ENCODE measurements at places on chromosomes 2 and 18. TPM values are rescaled to one million over a fixed set of nuclear protein-coding genes. Genes with fewer than 3 reads are reported as not detected.
A peak's percentile ranks its signal among the peaks of the same experiment; 100 is the strongest.

ALPI gene
- not detected for total RNA-seq

PRSS56 gene
- not detected for total RNA-seq

ID2 gene
- 11.9 TPM for total RNA-seq

KATNAL2 gene
- total RNA-seq, result 7.1 TPM

ASB18 gene
- not detected for total RNA-seq

SGPP2 gene
- total RNA-seq, result not detected

FLACC1 gene
- 2.1 TPM for total RNA-seq

CREG2 gene
- not detected for total RNA-seq

SP5 gene
- total RNA-seq, result not detected

- DNase-seq, result no peak
Measured at GRCh38 chr18:76874642-76875389, 52.5 kb downstream of the ZNF236 start.

DNA sequence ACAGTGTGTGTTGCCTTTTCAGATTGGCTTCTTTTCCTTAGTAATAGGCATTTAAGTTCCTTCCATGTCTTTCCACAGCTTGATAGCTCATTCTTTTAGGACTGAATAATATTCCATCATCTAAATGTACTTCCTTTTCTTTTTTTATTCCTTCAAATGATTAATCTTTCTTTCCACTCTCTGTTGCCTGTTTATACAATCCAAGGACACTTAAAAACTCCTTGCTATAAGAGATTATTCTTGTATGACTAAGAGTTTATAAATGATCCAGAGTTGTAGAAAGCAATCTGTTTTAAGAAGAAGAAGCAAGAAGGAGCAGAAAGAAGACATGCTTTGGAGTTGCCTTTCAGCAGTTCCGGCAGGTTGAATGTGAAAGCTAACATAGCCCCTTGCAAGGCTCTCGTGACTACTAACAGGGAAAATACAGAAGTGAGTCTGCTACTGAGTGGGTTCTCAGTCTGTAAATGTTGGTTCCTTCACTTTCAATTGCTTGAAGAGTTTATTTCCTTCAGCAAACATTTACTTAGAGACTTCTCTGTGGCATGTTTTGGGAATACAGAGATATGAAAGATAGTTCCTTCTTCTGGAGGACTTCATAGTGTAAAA is 123.0 kb downstream of the PMAIP1 start:
- DNase-seq, result no peak

- no peak for DNase-seq
Measured at GRCh38 chr2:138364554-138365162, 136.9 kb upstream of the SPOPL start.

DNA sequence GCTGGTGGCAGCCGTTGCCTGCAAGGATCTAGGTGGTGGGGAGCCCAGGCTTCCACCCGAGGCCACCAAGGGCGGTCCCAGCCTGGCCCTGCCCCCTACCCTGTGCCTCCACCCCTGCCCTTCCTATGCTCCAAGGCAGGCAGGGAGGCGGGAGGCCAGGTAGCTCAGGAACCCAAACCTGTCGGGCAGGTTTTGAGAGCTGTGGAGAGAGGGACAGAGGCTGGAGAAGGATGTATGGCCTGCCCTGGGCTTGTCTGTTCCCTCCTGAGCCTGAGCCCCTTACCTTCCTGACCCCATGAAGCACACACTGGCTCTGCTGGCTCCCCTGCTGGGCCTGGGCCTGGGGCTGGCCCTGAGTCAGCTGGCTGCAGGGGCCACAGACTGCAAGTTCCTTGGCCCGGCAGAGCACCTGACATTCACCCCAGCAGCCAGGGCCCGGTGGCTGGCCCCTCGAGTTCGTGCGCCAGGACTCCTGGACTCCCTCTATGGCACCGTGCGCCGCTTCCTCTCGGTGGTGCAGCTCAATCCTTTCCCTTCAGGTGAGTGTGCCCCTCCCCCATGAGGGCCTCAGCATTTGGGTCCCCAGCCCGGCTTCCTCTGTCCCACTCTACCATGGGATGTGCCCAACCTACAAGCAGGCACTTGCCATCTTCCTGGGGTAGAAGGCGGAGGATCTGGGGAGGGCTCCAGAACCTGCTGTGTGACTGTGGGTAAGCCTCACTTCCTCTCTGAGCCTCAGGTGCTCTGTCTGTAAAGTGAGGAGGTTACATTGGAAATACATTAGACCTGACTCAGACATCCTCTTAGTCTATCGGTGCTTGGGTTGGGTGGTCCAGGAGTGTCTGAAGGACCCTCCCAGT is at the start of gene PROM2:
TSS of gene PROM2 (plus strand) at position 159 of the 860 bp plus-strand sequence. CDS start at position 296, 137 bp downstream.
- peak; percentile 79 for DNase-seq

DNA sequence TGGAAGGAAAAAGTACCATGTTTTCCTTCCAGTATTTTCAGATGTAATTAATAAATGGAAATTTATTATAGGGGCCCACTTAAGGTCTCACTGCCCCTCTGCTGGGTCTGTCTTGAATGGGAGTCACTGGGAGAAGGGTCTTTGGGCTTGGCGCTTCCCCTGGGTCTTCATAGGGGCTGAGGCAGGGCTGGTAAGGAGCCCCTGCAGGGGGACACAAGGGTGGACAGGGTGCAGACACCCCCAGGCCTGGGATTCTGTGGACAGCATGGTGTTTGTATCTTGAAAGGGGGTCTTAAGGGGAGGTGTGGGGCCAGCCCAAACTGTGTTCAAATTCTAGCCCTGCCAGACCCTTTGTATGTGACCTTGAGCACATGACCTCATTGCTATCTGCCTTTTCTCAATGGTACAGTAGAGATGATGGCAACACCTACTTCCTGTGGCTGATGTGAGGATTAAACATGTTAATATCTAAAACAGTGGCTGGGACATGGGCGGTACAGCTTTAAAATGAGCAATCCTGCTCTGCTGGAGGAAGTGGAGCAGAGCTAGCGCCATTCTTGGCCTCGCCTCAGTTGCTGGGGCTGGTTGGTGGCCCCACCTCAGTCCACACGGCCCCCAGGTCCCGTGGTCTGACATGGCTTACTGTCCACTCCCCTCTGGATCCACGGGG is 71.6 kb downstream of the GNAL start:
- no peak for DNase-seq

GRCh38 chr2:85724731-85725181 is 29.0 kb upstream of the ATOH8 start:
- no peak for DNase-seq

DNA sequence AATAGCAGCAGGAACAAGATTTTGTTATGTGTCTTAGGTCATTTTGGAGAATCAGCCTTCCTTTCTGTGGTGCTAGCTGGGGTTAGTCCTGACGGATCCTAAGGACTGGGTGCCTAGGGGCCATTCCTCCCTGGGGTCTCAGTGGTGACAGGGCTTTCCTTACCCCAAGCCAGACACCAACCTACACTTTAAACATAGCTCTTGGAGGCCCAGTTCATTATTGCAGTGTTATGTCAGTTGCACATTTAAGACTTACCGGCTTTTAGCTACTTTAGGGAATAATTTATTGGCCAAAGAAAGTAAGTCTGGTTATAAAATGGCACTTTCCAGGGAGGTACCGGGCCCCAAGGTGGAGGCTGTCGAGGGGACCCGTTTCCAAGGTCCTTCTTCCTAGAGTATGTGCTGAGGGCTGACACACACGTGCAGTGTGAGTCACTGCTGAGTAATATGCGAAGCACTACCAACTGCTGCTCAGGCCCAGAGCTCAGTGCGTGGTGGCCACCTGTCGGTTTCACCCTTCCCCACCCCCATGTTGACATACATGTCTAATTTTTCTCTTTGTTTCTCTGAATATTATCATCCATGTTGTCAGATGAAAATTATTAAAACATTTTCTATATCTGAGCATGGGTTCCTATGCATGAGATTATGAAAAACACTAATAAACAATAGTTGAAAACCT is 37.0 kb upstream of the GRHL1 start:
- no peak for DNase-seq

DNA sequence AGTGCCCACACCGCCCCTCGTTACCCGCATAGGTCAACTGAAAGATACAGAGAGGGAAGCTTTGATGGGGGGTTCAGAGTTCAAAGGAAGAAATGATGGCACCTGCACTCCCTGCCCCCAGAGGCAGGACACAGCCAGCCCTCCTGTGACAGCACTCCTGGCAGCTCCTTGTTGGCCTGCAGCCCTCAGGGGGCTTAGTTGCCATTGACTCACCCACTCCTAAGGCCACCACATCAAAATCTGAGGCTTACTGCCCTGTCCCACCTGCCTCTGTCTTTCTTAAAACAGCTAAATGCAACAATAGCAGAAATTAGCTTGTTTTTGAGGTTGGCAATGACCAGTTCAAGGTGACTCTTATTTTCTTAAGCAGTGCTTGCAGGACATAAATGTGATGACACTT is 31.6 kb upstream of the SLC35F6 start:
- DNase-seq, result no peak

- DNase-seq, result no peak
Measured at GRCh38 chr18:55579501-55580270, 8.3 kb downstream of the TCF4 start.

DNA sequence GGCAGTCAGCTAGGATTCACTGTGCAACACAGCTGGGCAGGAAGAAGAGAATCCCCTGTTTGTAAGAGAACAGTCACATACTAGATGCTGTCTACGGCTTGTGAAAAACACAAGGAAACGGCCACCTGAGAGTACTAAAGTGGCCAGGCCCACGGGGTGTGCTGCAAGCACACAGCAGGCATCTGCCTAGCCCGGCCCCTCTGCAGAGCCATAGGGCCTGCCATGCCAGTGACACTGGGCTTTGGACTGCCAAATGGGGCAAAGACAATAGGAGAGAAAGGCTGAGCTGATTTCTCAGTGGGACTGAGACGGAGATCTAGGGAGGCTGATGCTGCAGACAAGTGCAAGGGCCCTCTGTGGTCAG is 10.3 kb downstream of the TUBB6 start:
- DNase-seq, result no peak

- no peak for DNase-seq
Measured at GRCh38 chr2:199814101-199814816, 36.7 kb downstream of the FTCDNL1 start.

GRCh38 chr18:50281972-50282520 is 723 bp upstream of the MBD1 start:
- DNase-seq, result no peak

GRCh38 chr2:81870119-81870518 is 1565.6 kb upstream of the LRRTM1 start:
- DNase-seq, result no peak

GRCh38 chr18:14914121-14914520 is 166.1 kb downstream of the ANKRD30B start:
- no peak for DNase-seq

DNA sequence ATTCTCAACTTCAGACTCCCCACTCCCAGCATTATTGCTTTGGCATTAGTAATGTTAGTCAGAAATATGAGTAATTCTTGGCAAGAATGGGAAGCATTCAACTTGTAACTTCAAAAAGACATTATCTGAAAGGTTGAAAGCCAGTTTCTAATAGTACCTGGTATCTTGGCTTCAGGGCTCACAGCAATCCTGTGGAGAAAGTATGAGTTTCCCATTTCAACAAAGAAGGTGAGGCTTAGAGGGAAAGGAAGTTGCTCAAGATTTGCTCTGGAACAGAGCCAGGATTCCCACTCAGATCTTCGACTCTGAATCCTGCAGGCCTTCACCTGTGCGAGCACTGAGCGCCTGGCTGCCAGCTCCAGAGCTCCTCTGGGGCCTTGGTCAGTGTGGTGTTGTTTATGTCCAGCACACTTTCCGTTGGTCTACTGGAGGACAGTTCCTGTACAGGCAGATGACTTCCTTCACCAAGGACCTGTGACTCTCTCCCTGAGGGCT is 136.1 kb downstream of the MCFD2 start:
- DNase-seq, result no peak

DNA sequence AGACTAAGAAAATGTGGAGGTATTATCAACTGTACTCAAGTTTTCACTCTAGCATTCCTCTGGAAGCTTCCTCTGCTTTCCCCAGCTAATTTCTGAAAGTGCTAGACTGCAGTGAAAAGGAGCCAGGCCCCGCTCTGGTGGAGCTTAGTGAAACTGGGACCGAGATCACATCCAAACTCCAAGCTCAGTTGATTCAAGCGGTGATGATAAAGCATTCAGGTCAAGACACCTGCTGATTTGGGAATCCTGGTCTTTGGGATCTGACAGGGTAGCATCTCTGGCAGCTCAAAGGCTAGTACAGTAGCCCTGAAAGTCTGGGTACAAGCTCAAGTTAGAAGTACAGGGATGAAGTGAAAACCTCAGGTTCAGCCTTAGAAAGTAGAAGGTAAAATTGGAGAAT is 120.2 kb upstream of the CRIM1 start:
- DNase-seq, result no peak

- DNase-seq, result no peak
Measured at GRCh38 chr2:83787189-83787588, 671.9 kb downstream of the SUCLG1 start.

DNA sequence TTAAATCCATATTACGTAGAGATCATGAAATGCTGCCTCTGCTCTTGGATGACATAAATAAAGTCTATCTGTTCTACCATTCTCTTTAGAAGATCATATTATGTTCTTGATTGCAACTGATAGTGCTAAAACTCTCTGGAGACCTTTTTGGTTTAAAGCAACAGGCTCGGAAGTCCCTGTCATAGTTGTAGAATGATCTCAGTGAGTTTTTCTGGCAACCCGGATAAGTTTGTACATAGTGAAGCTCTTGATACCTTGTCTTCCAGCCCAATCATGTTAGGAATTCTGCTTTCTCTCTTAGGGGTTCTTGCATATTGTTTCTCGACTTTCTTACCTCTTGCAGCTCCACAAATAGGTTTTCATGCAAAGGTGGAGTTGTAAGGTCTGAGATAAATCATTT is 156.1 kb downstream of the TTC27 start:
- DNase-seq, result no peak

DNA sequence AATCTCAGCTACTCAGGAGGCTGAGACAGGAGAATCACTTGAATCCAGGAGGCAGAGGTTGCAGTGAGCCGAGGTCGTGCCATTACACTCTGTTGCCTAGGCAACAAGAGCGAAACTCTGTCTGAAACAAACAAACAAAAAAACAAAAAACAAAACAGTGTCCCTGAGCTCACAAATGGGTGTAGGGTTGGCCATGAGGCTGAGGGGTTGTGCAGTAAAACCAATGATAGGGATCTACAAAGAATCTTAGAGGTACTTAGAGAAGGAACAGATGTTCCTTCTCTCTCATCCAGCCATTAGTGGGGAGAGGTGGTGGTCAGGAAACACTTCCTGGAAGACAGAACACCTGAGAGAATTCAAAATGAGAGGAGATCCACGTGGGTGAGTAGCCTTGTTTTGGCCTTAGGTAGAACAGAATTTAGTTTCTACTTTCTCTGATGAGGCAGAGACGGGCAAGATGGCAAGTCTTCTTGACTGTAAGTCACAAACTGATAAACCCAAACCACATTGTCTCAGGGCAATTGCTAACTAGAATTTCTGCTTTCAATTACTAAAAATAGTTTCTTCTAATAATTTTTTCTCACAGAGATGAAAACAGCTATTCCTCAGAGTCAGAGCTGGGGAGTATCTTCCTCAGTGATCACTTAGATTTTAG is 61.5 kb upstream of the PPM1B start:
- DNase-seq, result no peak

DNA sequence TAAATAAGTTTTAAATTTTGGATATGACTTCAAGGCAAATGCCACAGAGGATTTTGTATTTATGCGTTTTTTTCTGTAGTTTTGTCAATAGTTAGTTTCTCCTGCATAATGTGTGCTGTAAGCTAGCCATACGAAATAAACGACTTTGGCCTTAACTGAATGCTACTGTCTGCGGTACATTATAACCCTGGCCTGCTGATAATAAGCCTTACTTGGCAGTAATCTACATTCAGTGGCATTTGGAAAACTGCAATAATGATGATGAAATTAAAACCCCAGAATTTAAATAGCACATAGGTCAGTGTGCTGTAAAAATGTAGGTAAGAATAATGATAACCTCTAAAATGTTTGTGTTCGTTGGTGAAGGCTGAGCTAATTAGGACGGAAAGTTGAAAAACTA is 88.8 kb downstream of the LRP1B start:
- DNase-seq, result no peak
